ENCODE measurements at places on chromosomes 2 and 18. TPM values are rescaled to one million over a fixed set of nuclear protein-coding genes. Genes with fewer than 3 reads are reported as not detected.

DNA sequence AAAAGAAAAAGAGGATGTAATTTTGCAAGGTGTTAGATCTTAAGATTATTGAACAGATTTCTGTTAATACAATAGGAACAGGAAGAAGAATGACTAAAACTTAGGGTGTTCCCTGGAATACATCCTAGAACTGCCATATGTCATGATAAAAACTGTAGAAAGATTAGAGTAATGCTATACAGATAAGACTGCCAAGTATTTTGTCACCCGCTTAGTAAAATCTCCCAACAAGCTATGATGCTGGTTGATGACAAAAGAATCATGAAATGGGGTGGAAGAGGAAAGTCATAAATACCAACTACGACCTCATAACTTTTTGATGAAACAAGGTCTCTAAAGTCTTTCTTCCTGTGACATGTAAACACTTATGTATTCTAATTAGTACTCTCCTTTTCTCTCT, 163.6 kb upstream of the COL3A1 start:
- no peak for DNase-seq

TACR1 gene
- total RNA-seq = 1.0 TPM

GRCh38 chr2:202061695-202062094, 11.4 kb upstream of the KIAA2012 start:
- no peak for DNase-seq

RIF1 gene
- 32.9 TPM for total RNA-seq

GRCh38 chr18:65901522-65901921, 150.7 kb downstream of the CDH7 start:
- no peak for DNase-seq

DNA sequence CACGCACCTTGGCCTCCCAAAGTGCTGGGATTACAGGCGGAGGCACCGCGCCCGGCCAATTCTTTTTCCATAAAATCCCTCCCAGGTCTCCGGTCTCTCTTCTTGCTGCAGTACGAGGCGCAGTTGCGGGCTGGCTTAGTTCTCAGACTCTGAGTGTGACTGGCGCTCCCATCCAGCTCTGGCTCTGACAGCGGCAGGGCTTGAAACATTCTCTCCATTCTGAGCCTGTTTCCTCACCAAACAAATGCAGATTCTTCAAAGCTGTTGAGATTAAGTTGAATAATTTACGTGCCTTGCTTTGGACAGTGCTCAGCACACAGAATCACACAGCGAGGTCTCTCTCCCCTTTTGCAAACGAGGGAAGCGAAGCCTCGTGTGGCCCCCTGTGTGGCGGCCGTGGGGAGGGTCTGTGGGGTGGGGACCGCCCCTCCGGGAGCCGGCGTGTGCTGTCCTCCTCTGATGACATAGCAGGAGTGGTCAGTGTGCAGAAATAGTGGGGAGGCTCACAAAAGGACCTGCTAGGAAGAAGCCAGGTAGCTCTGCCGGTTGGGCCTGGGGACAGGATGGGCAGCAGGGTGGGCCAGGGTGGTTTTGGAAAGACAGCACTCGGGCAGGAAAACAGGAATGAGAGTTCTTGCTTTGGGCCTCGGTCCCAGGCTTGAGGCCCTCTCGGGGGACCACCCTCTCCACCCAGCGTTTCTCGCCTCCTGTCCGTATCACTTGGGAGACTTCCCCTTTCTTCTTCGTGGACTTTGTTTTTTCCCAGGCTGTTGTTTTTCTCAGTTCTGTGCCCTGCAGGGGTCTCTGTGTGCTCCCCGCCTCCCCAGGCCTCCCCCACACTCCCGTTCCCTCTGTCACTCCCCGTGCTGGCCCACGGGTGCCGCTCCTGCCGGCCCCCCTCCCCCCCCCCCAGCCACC, 75.0 kb downstream of the KCNG2 start:
- no peak for DNase-seq

NT5C1B gene
- total RNA-seq = not detected

- no peak for DNase-seq
These were observed 14.8 kb upstream of the GLI2 start for GRCh38 chr2:120720746-120721375.

- peak; percentile 57 for DNase-seq
These were observed 110.2 kb downstream of the MDH1 start for GRCh38 chr2:63698786-63699548.

GRCh38 chr2:33354981-33355380, 121.5 kb upstream of the RASGRP3 start:
- no peak for DNase-seq

GRCh38 chr2:236675526-236675925, 105.9 kb downstream of the ACKR3 start:
- no peak for DNase-seq

- no peak for DNase-seq
These were observed 512.5 kb upstream of the LRRTM4 start for GRCh38 chr2:78034706-78035105.

CNGA3 gene
- total RNA-seq = 0.63 TPM

GRCh38 chr2:239926587-239927232, 98.4 kb downstream of the NDUFA10 start:
- DNase-seq = no peak

- no peak for DNase-seq
These were observed 115.0 kb downstream of the THADA start for GRCh38 chr2:43480874-43481273.

GRCh38 chr2:228590681-228591080, 409.2 kb upstream of the SPHKAP start:
- DNase-seq = no peak

- no peak for DNase-seq
These were observed 11.8 kb downstream of the NDUFA10 start for GRCh38 chr2:240013343-240013742.

DNA sequence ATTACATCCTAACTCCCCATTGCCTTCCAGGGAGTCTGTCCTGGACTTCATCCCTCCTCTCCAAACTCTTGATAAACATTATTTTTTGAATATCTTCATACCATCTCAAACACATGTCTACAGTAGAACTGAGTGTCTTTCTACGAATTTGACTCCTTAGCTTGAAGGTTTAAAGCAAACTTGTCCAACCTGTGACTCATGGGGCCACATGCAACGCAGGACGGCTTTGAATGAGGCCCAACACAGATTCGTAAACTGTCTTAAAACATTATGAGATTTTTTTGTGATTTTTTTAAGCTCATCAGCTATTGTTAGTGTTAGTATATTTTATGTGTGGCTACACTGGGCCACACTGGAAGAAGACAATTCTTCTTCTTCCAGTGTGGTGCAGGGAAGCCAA, 98.1 kb downstream of the PARD3B start:
- no peak for DNase-seq

CYP26B1 gene
- 0.82 TPM for total RNA-seq

EHD3 gene
- 0.87 TPM for total RNA-seq

- peak; percentile 86 for DNase-seq
These were observed 1.8 kb upstream of the NFATC1 start for GRCh38 chr18:79393635-79394533.

PLGLB2 gene
- total RNA-seq = not detected

DNA sequence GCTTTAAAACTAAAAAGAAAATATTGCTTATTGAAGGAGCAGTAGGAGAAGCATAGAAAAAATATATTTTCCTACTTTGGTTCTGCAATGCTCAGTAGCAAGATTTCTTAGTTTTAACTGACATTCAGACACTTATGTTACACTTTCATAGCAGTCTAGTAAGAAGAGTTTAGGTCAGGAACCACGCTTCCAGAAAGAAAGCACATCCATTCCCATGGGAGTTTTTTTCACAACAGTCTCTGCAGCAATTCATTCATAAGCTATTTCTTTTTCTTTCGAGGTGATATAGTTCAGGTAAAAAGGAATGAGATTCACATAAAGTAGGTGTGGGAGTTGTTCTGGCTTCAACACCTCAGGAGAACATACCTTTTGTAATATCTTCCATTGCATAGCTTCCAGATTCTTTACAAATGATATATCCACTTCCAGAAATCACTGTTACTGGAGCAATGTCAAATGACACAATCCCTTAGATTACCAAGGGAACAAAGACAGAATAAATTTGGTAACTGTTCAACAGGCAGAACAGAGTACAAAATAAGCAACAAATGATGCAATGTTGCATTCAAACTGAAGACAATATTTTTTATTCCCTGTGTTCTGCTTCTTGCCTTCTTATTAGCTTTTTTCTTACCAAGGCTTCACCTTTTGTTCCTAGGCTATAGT, 95.2 kb upstream of the GULP1 start:
- no peak for DNase-seq

COLEC11 gene
- total RNA-seq = 0.35 TPM

- no peak for DNase-seq
These were observed 117.5 kb downstream of the CD226 start for GRCh38 chr18:69830189-69830588.

RTP5 gene
- not detected for total RNA-seq

- DNase-seq = peak; percentile 91
These were observed 303.7 kb upstream of the EPAS1 start for GRCh38 chr2:45993476-45993991.

- DNase-seq = no peak
These were observed 47.0 kb upstream of the ST3GAL5 start for GRCh38 chr2:85935746-85936208.

DNA sequence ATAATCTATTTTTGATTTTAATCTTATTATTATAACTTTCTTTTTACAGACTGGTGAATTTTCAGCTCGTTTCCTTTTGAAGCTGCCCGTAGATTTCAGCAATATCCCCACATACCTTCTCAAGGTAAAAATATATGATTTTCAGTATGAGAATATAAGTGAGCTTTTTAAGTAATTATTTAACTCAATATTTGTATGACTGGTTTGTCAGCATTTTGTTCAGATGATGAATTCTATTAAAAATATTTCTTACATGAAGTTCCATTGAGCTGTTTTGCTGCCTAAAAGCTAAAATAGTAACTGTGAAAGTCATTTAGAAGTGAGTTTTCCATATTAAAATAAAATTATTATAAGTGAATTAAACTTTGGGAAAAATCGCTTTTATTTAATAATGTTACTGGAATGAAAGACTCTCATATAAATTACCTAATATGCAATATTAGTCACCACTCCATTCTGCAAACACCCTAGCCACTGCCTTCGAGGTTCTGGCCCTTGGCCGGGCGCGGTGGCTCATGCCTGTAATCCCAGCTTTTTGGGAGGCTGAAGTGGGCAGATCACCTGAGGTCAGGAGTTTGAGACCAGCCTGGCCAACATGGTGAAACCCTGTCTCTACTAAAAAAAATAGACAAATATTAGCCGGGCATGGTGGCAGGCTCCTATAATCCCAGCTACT, 155.3 kb downstream of the BABAM2 start:
- DNase-seq = no peak

GRCh38 chr18:37869051-37869450, 303.5 kb upstream of the CELF4 start:
- no peak for DNase-seq

GRCh38 chr2:211447548-211447947, 891.1 kb downstream of the CPS1 start:
- DNase-seq = no peak

PMS1 gene
- total RNA-seq = 13.5 TPM

- DNase-seq = no peak
These were observed 64.8 kb upstream of the CYTIP start for GRCh38 chr2:157508676-157509075.

DNA sequence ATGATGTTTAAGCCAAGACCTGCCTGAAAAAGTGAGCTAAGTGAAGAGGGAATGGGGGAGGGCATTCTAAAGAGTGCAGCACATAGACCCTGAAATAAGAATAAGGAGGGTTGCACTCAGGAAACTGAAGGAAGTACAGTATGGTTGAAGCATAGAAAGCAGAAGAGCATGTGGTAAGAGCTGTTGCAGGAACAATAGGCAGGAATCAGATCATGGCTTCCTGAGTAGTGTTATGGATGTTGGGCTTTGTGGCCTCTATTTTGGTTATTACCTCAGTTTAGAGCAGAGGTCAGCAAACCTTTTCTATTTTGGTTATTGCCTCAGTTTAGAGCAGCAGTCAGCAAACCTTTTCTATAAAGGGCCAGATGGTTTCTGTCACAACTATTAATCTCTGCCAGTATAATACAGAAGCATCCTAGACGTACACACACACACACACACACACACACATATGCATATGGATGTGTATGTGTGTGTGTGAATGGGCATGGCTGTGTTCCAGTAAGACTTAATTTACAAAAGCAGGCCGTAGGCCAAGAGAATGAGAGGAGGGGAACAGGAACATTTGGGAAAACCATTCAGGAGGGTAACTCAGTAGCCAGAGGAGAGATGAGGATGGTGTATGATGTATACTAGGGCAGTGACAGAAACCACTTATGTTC, 91.1 kb upstream of the MYO3B start:
- DNase-seq = no peak

GRCh38 chr2:60883896-60884295, 2.5 kb downstream of the REL start:
- DNase-seq = no peak

DNA sequence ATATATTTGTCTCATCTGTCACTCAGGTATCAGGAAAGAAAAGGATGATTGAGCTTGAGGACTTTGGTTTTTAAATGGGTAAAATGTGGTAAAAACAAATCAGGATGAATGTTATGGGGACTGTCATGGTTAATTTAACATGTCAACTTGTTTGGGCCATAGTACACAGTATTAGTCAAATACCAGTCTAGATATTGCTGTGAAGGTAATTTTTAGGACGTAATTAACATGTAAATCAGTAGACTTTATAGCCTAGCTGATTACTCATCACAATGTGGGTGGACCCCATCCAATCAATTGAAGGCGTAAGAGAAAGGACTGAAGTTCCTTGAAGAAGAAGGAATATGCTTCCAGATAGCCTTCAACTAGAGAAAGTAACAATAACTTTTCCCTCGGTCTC, 275.7 kb upstream of the ZNF804A start:
- DNase-seq = no peak

FAM124B gene
- total RNA-seq = 0.55 TPM

GRCh38 chr18:51490860-51491259, 293.4 kb upstream of the MEX3C start:
- no peak for DNase-seq

RFTN2 gene
- total RNA-seq = 1.9 TPM

DNA sequence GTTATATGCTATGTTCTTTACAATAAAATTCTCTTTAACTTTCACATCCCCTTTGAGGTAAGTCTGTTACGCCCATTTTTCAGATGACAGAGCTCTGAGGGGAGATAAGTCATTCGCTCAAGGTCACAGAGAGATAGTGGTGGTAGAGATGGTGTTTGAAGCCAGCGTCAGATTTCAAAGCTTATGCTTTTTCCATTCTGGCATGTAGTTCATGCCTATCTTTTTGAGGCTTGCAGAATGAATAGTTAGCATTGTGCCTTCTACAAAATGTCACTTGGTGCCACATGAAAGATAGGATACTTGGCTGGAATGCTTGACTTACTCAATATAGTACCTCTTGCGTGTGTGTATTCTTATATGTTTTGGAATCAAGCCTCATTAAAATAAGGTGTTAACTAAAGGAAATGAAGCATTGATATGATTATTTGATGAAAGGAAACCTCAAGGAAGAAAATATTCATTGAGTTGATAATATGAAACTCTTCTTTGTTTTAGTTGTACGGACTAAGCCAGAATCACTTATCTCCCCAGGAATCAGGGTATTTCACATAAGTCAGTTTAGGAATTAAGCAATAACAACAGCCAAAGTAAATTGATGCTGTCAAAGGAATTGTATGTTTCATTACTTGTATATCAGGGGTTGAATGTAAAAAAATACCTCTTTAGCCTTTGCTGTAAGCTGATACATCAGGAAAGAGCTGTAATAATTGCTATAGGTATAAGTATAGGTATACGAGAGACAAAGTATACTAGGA, 15.5 kb downstream of the SPATS2L start:
- DNase-seq = no peak

GRCh38 chr2:42974721-42975717, 182.6 kb upstream of the HAAO start:
- DNase-seq = peak; percentile 88
